H1 (cell line): ENCODE measurements at places on chromosomes 12 and 14. TPM values are rescaled to one million over a fixed set of nuclear protein-coding genes. Genes with fewer than 3 reads are reported as not detected.

PRPH gene
- polyA plus RNA-seq, result 0.79 and 1.1 TPM in 2 replicates

RBMS2 gene
- 9.6 TPM in 2 replicates for polyA plus RNA-seq

PTPRB gene
- 0.14 and 0.36 TPM in 2 replicates for polyA plus RNA-seq

RD3L gene
- not detected in 2 replicates for polyA plus RNA-seq
